Stimulated activated CD8-positive, alpha-beta memory T cell treated with anti-CD3 and anti-CD28 coated beads, Interleukin-7, amount 100 ng/mL, for 24 hours (primary cell): ENCODE measurements at places on chromosomes 2 and 18.

DNA sequence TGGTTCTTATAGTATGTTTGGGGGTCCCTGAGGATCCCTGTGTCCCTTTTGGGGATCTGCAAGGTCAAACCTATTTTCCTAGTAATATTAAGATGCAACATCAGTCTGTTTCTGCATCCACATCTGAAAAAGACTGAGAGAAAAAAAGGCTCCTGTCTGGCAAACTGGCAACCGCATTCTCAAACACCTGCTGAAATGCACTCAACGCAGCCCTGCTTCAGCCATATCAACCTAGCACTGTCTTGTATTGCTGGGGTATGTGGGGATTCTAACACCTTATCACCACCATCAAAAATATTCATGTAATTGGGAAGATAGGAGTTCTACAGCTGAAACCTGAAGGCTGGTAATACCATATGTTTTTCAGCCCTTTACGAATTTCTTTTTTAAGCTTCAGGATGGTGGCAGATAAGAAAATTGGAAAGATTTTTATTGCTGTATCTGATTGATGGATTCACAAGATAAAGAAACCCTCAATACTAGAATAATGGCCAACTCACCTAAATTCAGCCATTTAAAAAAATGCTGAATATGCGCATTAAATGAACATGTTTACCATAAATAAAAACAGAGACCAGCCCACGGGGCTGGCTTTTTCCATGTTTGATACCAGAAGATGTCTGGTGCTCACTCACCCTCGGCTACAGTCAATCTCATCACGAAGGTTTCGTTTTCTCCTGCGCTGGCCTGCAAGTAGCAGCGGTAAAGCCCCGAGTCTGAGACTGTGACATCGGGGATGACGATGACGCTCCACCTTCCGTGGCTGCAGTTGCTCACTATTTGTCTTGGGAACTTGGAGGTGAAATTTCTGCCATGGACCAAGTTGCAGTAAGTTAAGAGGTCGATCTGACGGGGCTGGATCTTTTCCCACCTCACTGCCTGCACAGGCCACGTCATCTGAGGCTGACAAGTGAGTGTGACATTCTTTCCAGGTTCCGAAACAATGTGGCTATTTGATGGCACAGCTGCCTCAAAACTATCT is 52.3 kb downstream of the CD226 start:
- no peak for DNase-seq

DNA sequence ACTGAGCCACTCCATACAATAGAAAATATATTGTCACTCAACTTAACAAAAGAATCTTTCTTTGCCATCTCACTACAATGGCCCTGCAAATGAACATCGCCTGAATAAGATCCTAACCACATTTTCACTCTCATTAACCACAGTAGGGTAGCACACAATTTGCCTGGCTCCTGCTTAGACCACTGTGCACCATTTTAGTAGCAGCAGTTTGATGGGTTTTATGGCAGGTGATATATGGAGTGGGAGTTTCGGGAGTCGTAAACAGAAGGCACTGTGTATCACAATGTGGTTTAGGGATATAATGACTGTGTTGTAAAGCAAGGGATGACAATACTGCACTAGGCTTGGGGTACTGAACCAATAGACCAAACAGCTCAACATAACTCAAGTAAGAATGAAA is 617.4 kb downstream of the BCL11A start:
- no peak for DNase-seq

DNA sequence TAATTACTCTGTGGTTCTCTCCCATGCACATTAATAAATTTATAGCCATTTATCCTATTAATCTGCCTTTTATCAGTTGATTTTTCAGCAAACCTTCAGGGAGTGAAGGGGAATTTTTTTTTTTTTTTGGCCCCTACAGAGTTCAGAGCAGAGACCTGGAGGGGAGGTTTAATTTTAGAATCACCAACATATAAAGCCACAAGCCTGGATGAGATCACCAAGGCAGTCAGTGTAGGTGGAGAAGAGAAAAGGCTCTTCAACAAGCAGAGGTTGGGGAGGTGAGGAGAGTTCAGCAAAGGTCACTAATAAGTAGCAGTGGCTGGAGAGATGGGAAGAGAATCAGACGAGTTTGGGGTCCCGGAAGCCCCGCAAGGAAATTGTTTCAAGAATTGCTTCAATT is 48.4 kb upstream of the SPTBN1 start:
- no peak for DNase-seq

GRCh38 chr2:200081236-200081635 is 125.9 kb downstream of the MAIP1 start:
- no peak for DNase-seq

DNA sequence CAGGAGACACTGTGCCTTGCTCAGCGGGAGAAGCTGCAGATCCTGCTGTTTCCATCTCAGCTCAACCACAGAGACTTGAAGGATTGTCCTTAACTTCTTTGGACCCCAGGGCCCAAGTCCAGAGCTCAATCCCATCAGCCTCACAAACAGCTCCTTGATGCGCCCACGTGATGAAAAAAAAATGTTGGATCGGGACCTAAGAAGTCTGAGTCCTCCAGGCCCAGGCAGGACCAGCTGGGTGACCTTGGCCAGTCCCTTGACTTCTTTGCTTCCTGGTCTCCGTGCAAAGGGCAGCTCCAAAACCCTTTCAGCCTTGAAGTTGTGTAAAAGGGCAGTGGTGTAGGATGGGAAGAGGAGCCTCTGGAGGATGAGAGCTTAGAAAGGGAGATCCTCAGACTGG is 175.5 kb downstream of the ZFP36L2 start:
- no peak for DNase-seq

DNA sequence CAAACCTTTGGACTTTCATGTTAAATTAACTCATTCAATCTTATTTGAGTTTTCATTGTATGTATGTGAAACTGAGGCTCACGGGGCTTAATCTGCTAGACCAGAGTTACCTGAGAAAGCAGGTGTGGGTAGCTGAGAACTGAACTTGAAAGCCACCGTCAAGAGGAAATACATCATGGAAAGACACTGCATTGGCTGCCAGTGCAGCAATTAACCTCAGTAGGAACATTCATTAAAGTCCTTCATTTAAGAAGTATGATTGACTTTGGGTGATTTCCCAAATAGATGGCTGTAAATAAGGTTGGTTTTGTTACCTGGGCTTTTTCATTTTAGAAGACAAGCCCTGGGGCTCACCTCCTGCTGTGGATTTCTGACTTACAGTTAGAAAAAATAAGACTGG is 36.5 kb upstream of the MGAT5 start:
- DNase-seq = no peak

GRCh38 chr2:199581935-199582360 is 124.2 kb upstream of the SATB2 start:
- DNase-seq = no peak

GRCh38 chr2:98480598-98480997 is 35.9 kb downstream of the INPP4A start:
- DNase-seq = no peak

DNA sequence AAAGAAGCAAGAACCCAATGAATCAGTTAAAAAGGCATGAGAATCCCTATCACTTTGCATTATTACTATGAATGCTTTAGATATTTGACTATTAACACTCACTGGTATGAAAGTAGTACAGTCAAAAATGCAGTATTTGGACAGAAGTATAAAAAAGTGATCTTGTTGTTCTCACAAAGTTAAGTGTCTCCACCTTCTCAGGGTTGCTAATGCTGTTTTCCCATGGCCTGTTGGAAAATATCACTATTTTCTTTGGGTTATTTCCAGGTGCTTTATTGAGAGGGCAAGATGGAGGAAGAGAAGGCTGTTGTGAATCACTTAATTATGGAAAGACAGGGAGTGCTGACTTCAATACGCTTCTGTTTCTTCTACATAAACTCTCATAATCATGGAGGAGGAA is 13.6 kb upstream of the CREB1 start:
- no peak for DNase-seq

DNA sequence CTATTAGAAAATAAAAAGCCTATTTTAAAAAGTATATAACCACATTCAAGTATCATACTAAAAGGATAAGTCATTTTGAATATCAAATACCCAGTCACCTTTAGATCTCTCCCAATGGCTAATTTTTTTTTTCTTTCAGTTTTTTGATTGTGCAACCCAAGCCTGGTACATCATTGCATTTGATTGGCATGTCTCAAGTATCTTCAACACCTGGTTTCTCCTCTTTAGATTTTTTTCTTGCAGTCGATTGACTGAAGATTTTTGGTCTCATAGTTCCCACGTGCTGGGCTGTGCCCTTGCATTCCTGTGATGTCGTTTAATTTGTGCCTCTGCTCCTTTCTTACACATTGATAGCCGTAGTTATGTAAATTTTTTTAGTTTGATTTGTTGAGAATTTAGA is 40.7 kb downstream of the ATIC start:
- no peak for DNase-seq

DNA sequence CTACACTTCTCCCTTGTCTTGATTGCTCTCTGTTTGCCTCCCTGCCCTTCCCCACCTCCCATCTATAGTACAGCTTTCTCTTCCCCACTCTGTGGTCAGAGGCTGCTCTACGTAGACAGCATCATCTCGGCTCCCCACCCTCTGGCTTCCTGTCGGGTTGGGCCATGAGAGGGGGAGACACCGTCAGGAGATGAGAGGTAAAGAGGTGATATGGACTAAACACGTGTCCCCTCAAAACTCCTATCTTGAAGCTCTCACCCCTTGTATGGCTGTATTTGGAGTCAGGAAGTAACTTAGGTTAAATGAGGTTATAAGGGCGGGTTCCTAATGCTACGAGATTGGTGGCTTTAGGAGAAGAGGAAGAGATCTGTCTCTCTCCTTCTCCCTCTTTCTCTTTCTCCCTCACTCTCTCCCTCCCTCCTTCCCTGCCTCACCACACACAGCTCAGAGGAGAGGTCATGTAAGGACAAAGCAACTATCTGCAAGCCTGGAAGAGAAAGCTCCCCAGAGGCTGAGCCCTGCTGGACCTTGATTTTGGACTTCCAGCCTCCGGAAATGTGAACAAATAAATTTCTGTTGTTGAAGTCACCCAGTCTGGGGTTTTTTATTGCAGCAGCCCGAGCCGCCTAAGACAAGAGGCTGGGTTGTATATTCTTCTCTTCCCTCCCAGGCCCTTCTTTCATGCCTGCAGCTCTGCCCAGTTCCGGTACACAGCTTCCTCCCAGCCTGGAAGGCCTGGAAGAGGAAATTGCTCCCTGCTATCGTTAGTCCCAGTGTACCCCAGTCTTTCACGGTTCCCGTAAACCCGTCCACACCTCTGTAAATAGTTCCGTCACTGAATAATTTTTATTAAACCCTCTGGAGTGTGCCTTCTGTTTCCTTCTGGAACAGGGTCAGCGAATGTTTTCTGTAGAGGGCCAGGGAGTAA is 138.0 kb downstream of the AKAIN1 start:
- DNase-seq = no peak

DNA sequence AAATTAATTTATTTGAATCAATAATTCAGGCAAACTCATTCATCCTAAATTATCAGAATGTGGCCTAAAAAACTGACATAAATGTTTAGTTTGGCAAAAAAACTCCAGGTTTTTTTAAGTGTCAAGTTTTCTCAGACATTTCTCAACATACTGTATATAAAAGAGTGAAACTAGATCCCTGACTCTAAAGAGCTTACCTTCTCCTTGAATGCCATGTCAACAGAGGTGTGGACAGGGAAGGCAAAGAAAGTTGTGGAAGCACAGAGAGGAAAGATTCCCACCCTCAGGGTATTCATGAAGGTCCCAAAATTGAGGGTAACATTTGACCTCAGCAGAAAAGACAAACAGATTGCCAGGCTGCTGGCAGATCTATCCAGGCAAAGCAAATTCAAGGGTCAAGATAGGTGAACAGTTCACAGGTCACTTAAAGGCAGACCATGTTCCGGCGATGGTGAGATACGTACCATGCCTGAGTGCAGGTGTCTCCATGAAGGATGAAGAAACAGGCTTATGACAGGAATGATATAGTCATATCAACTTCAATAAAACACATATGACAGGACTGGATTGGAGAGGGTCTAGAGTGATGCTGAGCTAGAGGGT is 1638.3 kb upstream of the ZEB2 start:
- no peak for DNase-seq

GRCh38 chr18:47264308-47264700 is 12.8 kb upstream of the SKOR2 start:
- no peak for DNase-seq

DNA sequence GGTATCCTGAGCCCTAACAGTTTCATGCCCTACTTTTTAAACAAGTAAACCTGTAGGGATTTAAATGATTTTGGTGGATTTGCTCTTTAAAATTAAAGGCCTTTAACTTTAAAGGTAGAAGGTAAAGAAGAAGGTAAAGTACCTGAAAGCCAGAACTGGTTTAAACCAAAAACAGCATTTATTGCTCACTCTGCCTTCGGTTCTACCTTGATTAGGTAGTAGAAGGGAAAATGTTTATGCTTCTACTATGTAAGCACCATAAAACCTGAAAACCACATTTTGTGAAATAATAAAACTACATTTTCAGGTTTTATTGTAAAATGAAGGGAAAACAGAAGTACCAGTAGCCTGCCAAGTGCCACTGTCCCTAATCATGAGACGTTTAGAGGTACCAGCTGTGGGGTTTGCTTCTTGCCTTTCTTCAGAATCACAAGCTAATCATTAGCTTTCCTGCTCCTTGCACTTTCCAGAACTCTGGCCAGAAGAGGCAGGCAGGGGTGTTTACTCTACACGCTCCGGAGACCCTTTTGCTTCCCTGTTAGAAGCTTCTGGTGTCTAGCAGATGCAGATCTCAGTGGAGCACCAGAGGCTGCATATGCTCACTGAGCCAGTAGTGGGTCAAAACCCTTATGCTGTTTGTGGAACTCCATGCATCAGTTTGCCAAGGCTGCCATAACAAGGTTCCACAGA is 33.3 kb downstream of the RPIA start:
- no peak for DNase-seq
